Heart right ventricle (tissue), 16 donors: ENCODE measurements at places on chromosomes 11 and 22. TPM values are rescaled to one million over a fixed set of nuclear protein-coding genes. Genes with fewer than 3 reads are reported as not detected.
A peak's percentile ranks its signal among the peaks of the same experiment; 100 is the strongest.

DNA sequence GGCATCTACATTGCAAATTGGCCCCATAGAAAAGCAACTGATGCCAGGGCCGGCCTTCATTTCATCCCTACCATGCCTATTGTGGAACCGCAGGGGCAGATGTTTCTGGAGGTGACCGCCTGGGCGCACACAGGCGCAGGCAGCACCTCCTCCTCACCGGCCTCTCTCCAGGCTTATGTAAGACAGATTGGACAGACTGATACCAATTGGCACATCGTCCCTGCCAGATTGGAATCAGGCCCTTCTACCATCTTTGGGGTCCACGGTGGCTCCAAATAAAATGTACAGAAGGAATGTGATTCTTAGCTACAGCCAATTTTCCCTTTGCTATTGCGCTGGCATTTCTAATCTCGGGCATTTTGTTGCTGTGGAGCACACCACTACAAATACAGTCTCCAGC lies 732.6 kb downstream of the NTM start:
- H3K27me3 ChIP-seq: no peaks in the 10 kb centered on the region
- H3K4me1 ChIP-seq: no peaks in the 10 kb centered on the region
- no peaks in the 10 kb centered on the region for H3K36me3 ChIP-seq
- H3K27ac ChIP-seq: no peak overlapping the region
- no peak overlapping the region for H3K4me3 ChIP-seq
- DNase-seq: no peak

DNA sequence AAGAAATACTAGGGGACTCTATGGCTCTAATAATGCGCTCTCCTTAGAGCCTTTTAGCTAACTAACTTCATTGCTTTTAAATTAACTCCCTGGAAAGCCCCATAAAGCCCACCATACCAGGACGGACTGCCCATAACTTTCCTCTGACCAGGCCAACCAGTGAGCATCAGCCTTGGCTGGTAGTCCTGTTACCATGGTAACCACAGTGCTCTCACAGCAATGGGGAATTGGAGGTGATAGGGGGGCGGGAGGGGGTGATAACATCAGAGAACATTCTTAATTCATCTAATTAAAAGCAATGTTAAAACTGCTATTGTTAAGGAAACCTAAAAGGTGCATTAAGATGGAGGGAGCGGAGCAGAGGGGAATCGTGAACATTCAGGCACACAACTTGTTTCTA lies 27.2 kb upstream of the CHRM4 start:
- no peaks in the 10 kb centered on the region for H3K27me3 ChIP-seq
- no peaks in the 10 kb centered on the region for H3K4me1 ChIP-seq
- DNase-seq: no peak
- H3K27ac ChIP-seq: no peak overlapping the region
- peaks cover 71% of the 10 kb centered on the region for H3K36me3 ChIP-seq

DNA sequence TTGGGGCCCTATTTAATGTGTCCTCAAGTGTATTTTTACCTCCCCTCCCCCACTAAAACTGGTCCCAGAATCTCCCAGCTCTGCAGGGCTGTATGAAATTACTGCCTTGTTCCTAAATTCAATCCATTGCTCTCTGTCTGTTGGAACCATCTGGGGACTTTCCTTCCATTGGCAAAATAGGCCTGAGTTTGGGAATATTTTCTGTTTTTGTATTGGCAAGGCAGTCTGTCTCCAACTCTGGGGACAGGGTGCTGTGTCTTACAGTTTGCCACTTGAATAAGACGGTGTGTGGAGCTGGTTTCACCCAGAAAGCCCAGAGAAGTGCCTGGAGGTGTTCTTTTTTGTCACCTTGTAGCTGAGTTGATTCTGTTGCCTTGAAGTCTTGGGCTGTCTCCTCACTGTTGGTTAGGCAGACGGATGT lies 1.3 kb downstream of the PACS1 start:
- H3K36me3 ChIP-seq: peaks cover 5% of the 10 kb centered on the region
- peak overlapping the region; percentile 89 for H3K4me3 ChIP-seq
- H3K4me1 ChIP-seq: peaks cover 40% of the 10 kb centered on the region
- DNase-seq: no peak
- no peaks in the 10 kb centered on the region for H3K27me3 ChIP-seq
- peak overlapping the region; percentile 97 for H3K27ac ChIP-seq

- H3K27ac ChIP-seq: no peak overlapping the region
- peak; percentile 55 for DNase-seq
- H3K27me3 ChIP-seq: no peaks in the 10 kb centered on the region
- no peak overlapping the region for H3K4me3 ChIP-seq
- H3K4me1 ChIP-seq: no peaks in the 10 kb centered on the region
Measured at GRCh38 chr11:44286268-44286880, 23.6 kb downstream of the ALX4 start.

DNA sequence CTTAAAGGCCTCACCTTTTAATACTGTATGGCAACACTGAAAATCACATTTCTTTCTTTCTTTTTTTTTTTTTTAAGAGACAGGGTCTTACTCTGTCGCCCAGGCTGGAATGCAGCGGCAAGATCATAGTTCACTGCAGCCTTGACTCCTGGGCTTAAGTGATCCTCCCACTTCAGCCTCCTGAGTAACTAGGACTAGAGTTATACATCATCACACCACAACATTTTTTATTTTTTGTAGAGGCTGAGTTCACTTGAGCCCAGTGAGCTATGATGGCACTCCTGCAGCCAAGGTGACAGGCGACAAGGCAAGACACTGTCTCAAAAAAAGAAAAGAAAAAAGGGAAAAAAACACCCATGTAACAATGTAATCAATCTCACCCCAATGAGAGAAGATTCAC lies 10.0 kb downstream of the ARFGAP3 start:
- no peak overlapping the region for H3K27ac ChIP-seq
- H3K27me3 ChIP-seq: no peaks in the 10 kb centered on the region
- no peak for DNase-seq
- H3K4me1 ChIP-seq: peaks cover 19% of the 10 kb centered on the region
- no peak overlapping the region for H3K4me3 ChIP-seq

The PHF5A gene
- 20.4 TPM for total RNA-seq

The KCTD17 gene
- 19.0 TPM for total RNA-seq

The PNPLA3 gene
- 0.08 TPM for total RNA-seq
